ENCODE measurements at places on chromosomes 6 and 20.

DNA sequence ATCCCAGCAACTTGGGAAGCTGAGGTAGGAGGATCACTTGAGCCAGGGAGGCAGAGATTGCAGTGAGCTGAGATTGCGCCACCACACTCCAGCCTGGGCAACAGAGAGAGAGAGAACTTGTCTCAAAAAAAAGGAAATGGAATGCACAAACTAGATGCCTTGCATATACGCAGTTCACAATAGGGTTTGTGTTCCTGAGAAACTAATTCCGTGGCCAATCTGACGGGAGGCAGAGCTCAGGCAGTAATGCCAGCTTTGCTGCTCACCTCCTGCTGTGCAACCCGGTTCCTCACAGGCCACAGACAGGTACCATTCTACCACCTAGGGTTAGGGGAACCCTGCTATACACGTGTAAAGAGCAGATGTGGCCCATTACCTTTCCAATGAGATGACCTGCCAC is 1.4 kb downstream of the CDK5RAP1 start:
- no peak for DNase-seq

DNA sequence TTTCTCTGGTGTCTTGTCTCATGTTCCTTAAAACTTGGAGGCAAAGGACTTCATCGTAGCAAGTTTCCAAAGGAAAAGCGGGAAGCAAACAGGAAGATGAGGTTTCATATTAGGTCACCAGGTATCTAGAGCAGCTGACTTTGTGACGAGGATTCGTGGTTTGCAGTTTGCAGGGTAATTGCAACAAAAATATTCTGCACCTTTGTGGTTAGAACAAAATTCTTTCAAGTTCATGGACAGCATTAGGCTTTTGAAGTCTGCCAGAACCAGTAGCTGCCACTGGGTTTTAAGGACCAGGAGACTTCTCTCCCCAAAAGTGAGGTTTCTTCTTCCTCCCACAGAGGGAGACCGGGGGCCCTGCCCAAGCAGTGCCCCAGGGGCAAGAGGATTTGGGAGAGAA is 63.4 kb downstream of the RPP40 start:
- DNase-seq = no peak

- no peak for DNase-seq
Observed at GRCh38 chr6:80282913-80283554, 176.6 kb downstream of the BCKDHB start.

GRCh38 chr6:16757332-16757731 is 3.9 kb downstream of the ATXN1 start:
- no peak for DNase-seq

GRCh38 chr6:43491750-43492661 is 14.6 kb downstream of the TJAP1 start:
- DNase-seq = peak; percentile 22

- no peak for DNase-seq
Observed at GRCh38 chr6:138231381-138231886, 13.1 kb upstream of the PBOV1 start.

- no peak for DNase-seq
Observed at GRCh38 chr6:108277831-108278230, 17.0 kb upstream of the SNX3 start.

- no peak for DNase-seq
Observed at GRCh38 chr6:40268614-40269013, 318.6 kb downstream of the LRFN2 start.

DNA sequence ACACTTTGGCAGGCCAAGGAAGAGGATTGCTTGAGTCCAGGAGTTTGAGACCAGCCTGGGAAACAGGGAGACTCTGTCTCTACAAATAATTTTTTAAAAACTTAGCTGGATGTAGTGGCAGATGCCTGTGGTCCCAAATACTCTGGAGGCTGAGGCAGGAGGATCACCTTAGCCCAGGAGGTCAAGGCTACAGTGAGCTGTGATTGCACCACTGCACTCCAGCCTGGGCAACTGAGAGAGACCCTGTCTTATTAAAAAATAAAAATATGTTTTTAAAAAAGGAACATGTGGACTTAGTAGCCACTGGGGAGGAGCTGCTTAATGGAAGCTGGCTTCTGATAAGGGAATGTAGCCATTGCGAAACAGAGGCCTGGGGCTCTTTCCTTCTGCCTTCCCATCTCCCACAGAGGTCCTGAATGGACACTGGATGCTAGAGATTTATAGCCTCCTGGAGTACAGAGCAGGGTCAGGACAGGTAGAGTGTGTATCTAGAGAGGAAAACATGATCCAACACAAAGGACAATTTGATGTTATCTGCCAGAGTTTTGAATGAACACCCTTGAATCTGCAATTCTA is 21.7 kb upstream of the GMNN start:
- no peak for DNase-seq

DNA sequence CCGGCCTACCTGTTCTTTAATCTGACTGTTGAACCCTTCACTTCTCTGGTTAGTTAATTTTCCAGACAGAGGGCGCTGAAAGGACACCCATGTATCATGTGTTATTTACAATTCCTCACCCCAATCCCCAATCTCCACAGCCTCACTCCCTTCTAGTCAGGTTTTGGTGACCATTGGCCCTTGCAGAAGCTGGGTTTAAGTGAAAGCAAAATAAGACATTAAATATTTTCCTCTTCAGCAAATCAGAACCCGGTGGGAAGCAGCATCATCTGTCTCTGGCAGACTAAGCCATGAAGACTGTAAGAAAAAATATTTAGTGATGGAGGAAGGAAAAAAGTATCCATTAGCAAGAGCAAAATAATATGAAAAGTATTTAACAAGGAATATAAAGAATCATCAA is 9.4 kb upstream of the HLA-DQA1 start:
- DNase-seq = no peak

DNA sequence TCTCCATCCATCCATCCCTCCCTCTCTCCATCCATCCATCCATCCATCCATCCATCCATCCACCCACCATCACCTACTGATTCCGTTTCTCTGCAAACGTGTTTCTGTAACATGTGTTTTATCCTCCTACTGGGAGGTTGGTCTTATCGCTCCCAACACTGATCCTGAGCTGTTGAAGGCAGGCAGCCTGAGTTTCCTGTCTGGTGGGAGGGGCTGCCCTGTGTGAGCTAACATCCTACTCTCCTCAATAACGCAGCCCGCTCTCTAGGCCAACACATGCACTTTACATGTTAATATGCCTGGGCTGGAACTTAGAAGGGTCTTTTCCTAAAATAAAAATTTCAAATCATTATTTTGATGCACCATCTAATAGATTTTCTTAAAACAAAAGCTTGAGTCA is 126.5 kb downstream of the WDR27 start:
- no peak for DNase-seq

GRCh38 chr6:20455251-20455940 is 53.7 kb downstream of the E2F3 start:
- DNase-seq = no peak

- DNase-seq = no peak
Observed at GRCh38 chr20:45935416-45936046, 1.0 kb downstream of the PCIF1 start.

DNA sequence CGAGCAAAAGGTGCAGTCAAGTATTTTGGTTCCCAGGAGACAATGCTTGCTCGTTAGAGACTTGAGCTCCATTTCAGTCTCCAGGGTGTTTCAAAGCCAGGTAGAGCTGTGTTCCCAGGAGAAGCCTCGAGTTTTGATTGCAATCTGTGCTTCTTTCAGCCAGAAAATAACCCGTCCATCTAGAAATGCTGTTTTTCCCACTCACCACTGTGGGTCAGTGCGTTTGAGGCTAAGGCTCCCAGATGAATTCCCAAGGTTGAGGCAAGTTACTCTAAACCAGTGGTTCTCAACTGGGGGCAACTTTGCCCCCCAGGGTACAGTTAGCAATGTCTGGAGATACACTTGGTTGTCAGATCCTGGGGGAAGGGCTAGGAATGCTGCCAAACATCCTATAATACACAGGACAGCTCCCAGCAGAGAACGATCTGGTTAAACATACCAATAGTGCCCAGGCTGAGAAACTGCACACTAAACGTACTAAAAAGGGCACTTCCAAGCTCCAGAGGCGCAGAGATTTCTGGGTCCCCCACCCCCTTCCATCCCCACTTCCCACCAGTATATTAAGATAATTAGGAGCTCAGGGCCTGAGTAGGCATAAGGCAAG is 13.8 kb downstream of the BMP7 start:
- no peak for DNase-seq

DNA sequence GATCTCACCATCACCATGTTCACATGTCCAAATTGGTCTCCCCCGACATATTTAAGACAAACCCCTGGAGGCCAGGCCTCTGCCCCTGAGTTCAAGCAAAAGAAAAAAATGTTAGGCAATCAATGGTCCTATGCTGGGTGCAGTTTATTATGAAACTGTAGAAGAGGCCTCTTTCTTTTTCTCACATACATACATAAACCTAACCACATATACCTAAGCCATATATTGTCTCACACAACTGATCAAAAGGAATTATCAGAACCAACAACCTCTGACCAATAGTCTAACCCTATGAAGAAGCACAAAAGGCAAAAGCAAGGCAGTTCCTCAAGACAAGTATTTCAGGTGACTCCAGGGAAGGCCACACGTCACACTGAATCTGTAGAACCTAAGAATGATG is 49.9 kb downstream of the ILRUN start:
- no peak for DNase-seq

DNA sequence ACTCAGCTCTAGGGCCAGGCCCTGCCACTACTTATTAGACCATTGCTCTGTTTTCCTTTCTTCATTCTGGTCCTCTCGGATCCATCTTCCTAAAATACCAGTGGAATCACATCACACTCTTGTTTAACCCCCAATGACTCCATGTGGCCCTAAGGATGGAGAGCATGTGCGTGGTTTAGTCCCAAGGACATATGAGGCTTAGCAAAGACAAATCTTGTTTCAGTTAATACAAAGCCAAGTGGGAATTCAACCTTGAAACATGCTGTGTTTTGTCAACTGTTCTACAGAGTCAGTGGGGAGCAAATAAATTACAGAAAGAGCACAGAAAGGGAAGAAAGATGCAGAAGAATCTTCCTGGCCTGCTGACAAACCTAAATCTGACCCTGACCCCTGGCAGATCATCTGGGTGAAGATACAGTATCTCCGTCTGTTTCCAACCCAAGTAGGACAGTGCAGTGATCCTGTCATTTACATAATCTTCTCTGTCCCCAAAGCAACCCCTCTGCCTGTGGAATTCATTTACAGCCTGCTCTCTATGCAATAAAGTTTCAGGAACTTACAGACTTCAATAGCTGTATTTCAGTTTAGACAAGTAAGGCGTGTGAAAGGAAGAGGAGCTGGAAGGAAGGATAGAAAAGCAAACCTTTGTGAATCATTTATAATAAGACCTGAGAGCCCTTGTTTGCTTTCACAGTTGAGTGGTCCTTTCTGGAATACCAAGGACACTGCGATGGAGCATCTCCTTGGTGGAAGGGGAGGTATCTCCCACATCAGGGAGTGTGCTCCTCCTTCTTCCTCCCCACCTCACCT is 144.0 kb downstream of the THBS2 start:
- DNase-seq = no peak

DNA sequence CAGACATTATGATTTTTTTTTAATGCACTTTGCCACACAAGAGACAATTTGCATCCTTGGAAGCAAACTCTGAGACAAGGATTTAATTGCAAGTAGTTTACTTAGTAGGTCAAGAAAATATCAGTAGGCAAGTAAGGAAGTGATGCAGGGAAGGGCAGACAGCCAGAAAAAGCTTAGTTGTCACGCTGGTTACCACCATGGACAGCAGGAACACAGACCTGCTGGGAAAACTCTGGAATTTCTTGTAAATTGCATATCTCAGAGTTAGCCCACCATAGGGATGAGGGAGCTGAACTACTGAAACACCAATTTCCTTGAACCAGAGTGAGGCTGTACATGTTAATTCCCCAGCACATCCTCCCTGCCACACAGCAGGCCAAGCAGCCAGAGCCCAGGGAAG is 92.7 kb downstream of the L3MBTL3 start:
- no peak for DNase-seq

DNA sequence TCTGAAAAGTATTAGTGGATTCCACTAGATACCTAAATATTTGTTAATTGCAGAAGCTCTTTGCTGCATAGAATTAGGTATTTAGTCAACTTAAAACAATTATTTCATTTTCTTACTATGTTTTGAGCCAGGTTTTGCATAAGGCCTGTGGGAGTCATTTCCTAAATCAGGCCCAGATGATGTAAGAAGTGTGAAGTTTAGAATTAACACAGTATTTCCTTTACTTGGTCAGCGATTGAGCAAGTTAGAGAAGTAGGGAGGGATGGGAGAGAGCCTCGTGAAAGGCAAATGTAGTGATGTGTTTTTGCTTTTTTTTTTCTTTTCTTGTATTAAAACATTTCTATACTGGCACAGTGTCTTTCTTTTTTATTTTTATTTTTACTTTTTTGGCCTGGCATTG is 711.1 kb downstream of the HDGFL1 start:
- DNase-seq = no peak

DNA sequence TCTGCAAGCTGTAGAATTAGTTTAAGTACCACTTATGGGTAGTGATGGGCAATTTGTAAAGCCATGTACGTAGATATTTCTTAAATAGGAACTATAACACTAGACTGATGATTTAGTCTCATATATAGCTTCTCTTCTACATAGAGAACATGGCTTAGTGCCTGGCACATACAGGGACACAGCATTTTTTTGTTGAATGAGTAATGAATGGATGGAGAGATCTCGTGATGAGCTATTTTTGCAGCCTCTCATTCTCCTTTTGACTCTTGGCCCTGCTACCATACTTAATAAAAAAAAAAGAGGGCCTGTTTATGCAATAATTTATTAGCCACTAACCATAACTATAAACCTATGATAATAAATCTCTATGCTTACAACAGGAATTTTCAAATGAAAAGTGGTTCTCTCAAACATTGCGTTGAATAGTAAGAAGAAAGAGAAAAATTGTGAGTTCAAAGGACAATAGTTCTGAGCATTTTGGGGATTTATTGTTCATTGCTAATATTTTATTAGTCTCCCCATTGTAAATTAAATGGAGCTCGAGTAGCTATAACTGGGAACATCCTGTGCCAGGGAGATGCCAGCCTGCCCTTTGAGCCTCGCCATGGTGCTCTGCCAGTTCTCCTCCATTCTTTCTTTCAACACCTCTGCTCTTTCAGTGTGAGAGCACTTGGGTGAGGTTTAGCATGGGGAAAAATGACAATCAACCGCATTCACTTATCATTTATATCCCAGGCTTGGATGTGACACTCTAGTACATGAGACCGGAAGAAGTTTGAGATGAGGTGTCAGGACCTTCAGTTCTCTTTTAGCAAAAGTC is 14.7 kb upstream of the RCAN2 start:
- DNase-seq = no peak

- peak; percentile 48 for DNase-seq
Observed at GRCh38 chr6:61887423-61887822, 398.6 kb downstream of the KHDRBS2 start.

GRCh38 chr6:3878048-3878666 is 29.0 kb downstream of the FAM50B start:
- DNase-seq = no peak

DNA sequence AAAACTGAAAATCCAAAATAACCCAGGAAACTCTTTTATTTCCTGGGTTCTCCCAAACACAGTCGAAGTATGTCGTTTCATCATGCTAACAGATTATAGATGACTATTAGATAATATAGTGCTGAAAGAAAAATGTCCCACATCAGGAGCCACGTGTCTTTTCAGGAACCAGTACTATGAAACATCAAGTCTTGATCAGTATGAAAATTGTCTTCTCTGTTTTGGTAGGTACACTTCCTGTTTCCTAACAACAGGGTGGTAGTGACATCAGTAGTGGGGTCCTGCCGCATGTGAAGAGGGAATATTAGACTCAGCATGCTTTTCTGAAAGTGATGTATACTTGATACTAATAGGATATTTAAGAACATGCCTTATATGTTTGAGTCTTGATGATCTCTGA is 136.7 kb downstream of the HIVEP1 start:
- DNase-seq = no peak
